ENCODE measurements at places on chromosomes 11 and 22. TPM values are rescaled to one million over a fixed set of nuclear protein-coding genes. Genes with fewer than 3 reads are reported as not detected.

Gene OR5T2
- not detected for polyA plus RNA-seq

GRCh38 chr11:102260241-102260640 lies 57.0 kb upstream of the BIRC3 start:
- no peaks in the 10 kb centered on the region for H3K36me3 ChIP-seq
- no peaks in the 10 kb centered on the region for H3K4me1 ChIP-seq
- H3K27me3 ChIP-seq, result no peaks in the 10 kb centered on the region
- DNase-seq, result no peak

DNA sequence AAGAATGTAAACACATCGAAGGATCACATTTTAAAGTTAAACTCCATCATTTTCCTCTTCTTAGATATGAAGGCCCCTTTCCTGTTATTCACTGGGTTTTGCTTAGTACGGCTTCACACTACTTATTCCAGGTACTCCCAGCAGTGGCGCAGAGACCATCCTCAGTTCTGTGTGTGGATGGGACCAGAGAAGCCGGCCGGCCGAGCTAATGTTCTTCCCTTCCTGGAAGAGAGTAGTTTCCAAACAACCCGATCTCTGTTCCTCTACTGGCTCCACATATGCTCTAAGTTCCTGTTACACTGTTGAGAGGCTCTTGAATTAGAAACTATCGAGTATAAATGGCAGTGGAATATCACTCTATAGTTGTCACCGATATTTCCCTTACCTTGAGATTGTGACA lies 684 bp upstream of the NFRKB start:
- DNase-seq, result no peak
- H3K4me1 ChIP-seq, result peaks cover 24% of the 10 kb centered on the region
- no peaks in the 10 kb centered on the region for H3K36me3 ChIP-seq
- no peaks in the 10 kb centered on the region for H3K27me3 ChIP-seq
- H3K27ac ChIP-seq, result peak overlapping the region; percentile 83

DNA sequence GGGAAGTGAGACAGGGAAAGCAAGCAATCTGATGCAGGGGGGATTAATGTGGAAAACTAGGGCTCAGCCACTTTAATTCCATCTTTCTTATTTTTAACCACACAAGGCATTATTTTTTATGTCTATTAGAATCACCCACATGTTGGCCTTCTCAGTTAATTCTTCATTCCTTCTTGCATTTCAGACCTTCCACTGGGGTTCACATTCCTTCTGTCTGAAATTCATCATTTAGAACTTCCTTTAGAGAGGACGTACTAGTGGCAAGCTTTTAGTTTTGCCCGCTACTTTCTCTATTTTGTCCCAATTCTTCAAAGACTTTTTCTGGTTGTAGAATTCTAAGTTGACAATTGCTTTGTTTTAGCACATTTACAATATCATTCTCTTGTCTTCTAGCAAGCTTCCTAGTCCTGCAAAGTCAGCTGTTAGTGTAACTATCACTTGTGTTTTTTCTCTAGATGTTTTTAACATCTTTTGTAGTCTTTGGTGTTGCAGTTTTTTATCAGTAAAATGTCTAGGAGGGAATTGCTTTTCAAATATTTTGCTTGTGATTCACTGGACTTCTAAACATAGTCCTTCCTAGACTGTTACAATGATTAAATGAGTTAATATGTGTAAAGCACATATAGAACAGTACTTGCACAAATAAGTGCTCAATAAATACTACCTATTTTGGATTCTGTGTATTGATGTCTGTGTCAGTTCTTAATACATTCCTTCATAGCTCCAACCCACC lies 5.5 kb upstream of the NNMT start:
- H3K36me3 ChIP-seq, result no peaks in the 10 kb centered on the region
- H3K4me3 ChIP-seq, result no peak overlapping the region
- H3K27me3 ChIP-seq, result no peaks in the 10 kb centered on the region
- H3K27ac ChIP-seq, result no peak overlapping the region

Gene WBP2NL
- 0.25 TPM for polyA plus RNA-seq

DNA sequence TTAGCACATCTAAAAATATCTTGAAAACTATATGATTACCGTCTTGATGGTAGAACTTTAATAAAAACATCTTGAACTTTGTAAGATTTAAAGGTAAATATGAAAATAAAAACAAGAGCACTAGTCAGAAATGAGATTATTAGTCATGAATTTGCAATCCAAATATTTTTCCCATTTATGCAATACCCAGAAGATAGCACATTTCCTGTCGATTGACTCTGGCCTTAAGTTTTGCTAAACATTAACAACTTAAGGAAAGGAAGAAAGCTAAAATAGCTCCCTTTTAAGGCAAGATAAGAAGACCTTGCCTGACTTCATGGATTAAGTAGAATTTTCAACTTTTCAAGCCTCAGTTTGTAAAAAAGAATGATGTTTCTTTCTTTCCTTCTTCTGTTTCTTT lies 1374.7 kb upstream of the RAG2 start:
- H3K4me3 ChIP-seq, result no peak overlapping the region
- H3K27me3 ChIP-seq, result no peaks in the 10 kb centered on the region
- H3K4me1 ChIP-seq, result no peaks in the 10 kb centered on the region
- no peaks in the 10 kb centered on the region for H3K36me3 ChIP-seq
- H3K27ac ChIP-seq, result no peak overlapping the region

DNA sequence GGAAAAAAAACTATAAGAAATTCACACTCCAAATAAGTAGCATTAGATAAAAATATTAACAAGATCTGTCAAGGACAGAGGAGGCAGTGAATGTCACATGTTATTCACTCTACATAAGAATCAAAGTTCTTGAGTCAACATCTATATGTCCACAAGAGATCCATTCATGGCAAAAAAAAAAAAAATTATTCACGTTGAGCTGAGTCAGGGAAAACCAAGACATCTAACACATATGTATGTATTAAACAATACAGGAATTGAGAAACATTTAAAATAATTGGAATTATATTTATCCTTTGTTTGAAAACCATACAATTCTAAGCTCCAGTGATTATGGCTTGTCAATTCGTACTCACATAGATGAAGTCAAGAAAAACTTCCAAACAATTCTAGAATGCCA lies 1.3 kb downstream of the OR56A5 start:
- no peak overlapping the region for H3K27ac ChIP-seq
- H3K4me3 ChIP-seq, result no peak overlapping the region
- no peak for DNase-seq

- DNase-seq, result peak; percentile 76
- peaks cover 50% of the 10 kb centered on the region for H3K4me1 ChIP-seq
- H3K4me3 ChIP-seq, result peak overlapping the region; percentile 86
- H3K27ac ChIP-seq, result peak overlapping the region; percentile 96
- peaks cover 26% of the 10 kb centered on the region for H3K36me3 ChIP-seq
These were observed 14.7 kb downstream of the GGA1 start for GRCh38 chr22:37623075-37624016.

- H3K27ac ChIP-seq, result peak overlapping the region; percentile 9
- H3K4me3 ChIP-seq, result no peak overlapping the region
- DNase-seq, result no peak
- peaks cover 42% of the 10 kb centered on the region for H3K4me1 ChIP-seq
- H3K36me3 ChIP-seq, result peaks cover 6% of the 10 kb centered on the region
These were observed 69.1 kb downstream of the FCHSD2 start for GRCh38 chr11:73072935-73073481.

DNA sequence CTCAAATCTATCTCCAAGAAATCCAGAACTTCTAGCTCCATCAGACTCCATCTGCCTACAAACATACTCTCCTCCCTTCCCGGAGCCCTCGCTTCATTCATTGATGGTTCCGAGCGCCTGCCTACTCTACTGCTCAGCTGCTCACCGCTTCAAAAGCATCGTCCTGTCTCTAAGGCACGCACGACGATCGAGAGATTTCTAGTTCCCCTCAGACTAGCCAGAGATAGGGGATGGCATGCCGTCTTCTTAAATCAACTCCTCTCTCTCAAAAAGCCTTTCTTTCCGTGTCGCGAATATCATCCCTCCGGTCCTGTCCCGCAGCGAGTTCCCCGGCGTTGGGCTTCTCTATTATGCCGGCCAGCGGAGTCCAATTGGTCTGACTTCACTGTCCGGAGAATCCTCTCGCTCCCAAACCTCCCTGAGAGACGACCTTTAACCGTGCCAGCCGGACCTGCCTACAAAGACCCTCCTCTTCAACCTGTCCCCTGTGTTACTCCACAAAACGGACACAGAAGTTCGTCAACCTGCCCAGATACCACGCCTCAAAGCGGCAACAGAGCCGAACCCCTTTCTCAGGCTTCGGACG lies 592 bp downstream of the EEF1G start:
- peak overlapping the region; percentile 97 for H3K4me3 ChIP-seq
- H3K36me3 ChIP-seq, result peaks cover 71% of the 10 kb centered on the region
- peak overlapping the region; percentile 93 for H3K27ac ChIP-seq
- no peaks in the 10 kb centered on the region for H3K27me3 ChIP-seq

- H3K4me3 ChIP-seq, result no peak overlapping the region
- peaks cover 13% of the 10 kb centered on the region for H3K27me3 ChIP-seq
- H3K4me1 ChIP-seq, result no peaks in the 10 kb centered on the region
- H3K27ac ChIP-seq, result no peak overlapping the region
These were observed 16.7 kb downstream of the GDPD4 start for GRCh38 chr11:77284476-77285468.

Gene GNAZ
- not detected for polyA plus RNA-seq

Gene CLTCL1
- polyA plus RNA-seq, result 0.61 TPM

Gene OR52B2
- polyA plus RNA-seq, result not detected

DNA sequence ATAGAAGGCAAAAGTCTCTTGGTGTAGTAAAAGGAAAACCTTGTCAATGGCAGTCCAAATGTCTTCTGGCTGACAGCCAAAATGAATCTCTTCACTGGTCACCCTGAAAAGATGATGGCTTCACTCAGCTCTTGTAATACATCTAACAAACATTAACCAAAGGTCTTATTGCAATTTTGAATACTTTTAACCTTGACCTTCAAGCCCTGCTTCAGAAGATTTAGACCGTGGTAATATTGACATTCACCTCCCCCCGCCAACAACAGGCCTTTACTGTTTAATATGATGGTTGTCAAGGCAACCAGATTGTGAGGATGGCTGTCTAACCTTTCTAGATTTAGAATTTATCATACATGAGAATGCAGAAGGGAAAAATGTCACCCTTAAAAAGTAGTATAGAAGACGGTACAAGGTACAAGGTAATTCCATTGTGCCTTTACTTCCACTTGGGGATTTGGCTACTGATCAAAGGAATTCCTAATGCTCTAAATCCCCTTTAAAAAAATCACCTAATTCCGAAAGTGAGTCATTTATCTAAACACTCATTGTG lies 342.3 kb downstream of the LARGE1 start:
- H3K36me3 ChIP-seq, result no peaks in the 10 kb centered on the region
- H3K27me3 ChIP-seq, result no peaks in the 10 kb centered on the region
- no peaks in the 10 kb centered on the region for H3K4me1 ChIP-seq
- no peak overlapping the region for H3K4me3 ChIP-seq
- H3K27ac ChIP-seq, result no peak overlapping the region
- no peak for DNase-seq

Gene CAT
- 139 TPM for polyA plus RNA-seq

Gene SUSD2
- 0.07 TPM for polyA plus RNA-seq

- H3K36me3 ChIP-seq, result peaks cover 3% of the 10 kb centered on the region
- H3K27ac ChIP-seq, result no peak overlapping the region
- H3K4me1 ChIP-seq, result peaks cover 31% of the 10 kb centered on the region
These were observed 2.6 kb downstream of the PCNX3 start for GRCh38 chr11:65617990-65618751.

- no peak overlapping the region for H3K27ac ChIP-seq
- peaks cover 83% of the 10 kb centered on the region for H3K36me3 ChIP-seq
- H3K4me3 ChIP-seq, result no peak overlapping the region
- DNase-seq, result no peak
- no peaks in the 10 kb centered on the region for H3K4me1 ChIP-seq
These were observed 10.0 kb upstream of the SLC25A17 start for GRCh38 chr22:40829131-40829530.

DNA sequence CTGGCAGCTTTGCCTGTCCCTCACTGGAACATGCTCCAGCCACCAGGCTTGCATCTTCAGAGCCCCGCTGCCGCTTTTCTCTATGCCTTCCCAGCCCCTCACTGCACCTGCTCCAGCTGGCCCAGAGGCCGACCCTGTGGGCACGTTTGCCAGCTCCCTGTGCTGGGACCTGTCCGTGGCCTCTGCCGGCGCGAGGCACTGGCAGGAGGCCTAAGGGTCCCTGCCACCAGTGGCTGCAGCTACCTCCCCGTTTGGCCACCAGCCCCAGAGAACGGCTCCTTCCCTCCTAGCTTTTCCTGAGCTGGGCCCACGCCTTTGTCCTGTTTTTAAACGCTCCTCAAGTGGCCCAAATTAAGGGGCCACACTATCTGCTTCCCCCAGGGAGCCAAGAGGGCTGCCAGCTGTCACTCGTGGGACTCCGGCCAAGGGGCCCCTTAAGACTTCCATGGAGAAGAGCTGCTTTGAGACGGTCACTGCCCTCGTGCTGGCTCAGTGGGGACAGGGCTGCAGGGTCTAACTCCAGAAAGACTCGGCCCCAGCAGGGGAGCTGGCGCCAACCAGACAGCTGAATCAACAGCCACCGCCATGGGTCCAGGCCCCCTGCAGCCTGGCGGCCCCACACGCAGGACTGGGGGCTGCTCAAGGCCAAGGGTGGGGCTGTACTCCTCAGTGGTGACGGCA lies 24.6 kb upstream of the WNT7B start:
- peaks cover 15% of the 10 kb centered on the region for H3K4me1 ChIP-seq
- H3K4me3 ChIP-seq, result no peak overlapping the region
- no peak for DNase-seq

DNA sequence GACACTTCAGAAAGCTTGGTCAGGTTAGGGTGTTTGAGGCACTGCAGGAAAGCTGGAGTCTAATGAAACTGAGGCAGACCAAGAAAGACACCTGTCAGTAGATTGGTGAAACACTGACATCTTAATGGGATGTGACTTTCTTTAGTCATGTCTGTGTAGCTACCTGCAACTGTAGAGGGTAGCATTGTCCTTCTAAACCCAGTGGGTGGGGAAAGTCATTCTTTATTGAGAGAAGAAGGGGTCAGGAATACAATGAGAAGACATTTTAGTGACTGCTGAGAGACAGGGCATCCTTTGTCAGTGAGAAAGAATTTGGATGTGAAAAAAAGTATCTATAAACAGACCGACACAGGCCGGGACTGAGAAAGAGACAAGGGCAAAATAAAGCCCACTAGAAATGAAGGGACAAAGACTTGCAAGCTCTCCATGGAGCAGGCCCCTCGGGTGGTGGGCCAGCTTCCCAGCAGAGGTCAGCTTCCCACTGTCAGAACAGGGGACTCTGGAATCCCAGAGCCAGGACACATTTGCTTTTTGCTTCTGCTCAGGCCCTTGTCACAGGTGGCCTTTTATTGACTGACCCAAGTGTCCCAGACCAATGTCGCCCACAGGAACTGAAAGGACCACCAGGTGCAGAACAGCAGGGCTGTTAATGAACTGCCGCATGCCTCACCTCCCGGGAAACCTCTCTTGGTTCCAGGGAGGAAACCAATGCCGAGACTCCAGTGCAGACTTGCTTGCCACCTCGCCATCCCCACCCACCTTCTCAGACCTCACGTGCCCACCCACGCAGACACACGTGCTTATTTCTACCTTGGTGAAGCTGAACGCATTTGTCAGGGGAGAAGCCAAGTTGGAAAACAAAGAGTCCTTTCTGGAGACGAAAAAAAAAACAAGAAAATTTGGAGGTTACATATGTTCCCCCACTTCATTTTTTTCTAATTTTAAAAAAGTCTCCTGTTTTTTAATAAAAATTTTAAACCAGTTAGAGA lies 212.8 kb downstream of the TENM4 start:
- peaks cover 2% of the 10 kb centered on the region for H3K27me3 ChIP-seq
- no peak for DNase-seq
- no peaks in the 10 kb centered on the region for H3K4me1 ChIP-seq
- no peaks in the 10 kb centered on the region for H3K36me3 ChIP-seq

GRCh38 chr11:12359761-12360160 lies 17.6 kb upstream of the PARVA start:
- DNase-seq, result no peak
- no peak overlapping the region for H3K4me3 ChIP-seq
- H3K4me1 ChIP-seq, result peaks cover 72% of the 10 kb centered on the region
- no peaks in the 10 kb centered on the region for H3K36me3 ChIP-seq
- H3K27ac ChIP-seq, result no peak overlapping the region

All from naive thymus-derived CD8-positive, alpha-beta T cell (primary cell).